ENCODE measurements at places on chromosomes 6 and 20.

GRCh38 chr6:15089569-15090144, 156.2 kb upstream of the JARID2 start:
- no peak for DNase-seq

DNA sequence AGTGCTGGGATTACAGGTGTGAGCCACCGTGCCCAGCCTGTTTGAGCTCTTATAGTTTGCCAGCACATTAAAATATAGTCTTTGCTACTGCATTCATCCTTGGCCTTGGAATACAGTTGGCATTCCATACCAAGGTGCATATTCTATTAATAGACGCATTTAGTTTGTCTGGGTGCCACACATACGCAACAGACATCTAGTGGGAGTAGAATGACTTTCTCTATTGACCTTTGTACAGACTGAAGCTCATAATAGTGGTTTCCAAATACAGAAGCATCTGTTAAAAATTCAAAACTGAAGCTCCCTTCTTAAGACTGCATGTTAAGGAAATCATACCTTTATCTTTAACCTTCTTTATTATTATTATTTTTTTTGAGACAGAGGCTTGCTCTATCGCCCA, 46.7 kb upstream of the FNDC1 start:
- DNase-seq, result no peak

- DNase-seq, result no peak
Observed at GRCh38 chr6:96575359-96575758, 12.4 kb downstream of the FHL5 start.

- DNase-seq, result no peak
Observed at GRCh38 chr6:38495922-38496635, 143.7 kb downstream of the BTBD9 start.

All from fibroblast of skin of right biceps (primary cell).